Neural crest cell (in vitro differentiated cells): ENCODE measurements at places on chromosomes 6 and 20. TPM values are rescaled to one million over a fixed set of nuclear protein-coding genes. Genes with fewer than 3 reads are reported as not detected.

DNA sequence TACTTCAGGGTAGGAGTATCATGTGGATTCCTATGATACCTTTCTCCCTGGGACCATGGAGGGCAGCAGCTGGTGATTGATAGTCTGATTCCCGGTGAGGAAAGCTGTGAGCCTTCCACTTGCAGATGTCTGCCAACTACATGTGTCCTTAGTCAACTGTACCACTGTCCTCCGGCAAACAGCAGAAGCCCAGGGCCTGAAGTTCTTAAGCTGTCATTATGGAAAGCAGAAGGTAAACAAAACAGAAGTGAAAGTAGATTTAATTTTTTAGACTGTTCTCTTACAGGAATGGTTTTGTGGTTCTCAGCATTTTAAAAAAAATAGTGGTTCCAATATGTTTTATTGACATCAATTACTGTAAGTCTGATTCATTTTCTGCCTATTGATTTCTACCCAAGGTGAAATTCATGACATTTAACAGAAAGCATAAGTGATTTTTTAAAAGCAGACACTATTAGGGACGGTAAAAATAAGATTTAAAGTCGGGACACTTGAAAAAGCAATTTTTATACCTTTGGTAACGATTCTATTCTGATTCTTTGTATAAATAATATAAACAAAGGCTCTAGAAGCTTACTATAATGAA is 36.6 kb downstream of the PTPN1 start:
- no peak overlapping the region for H3K4me3 ChIP-seq
- H3K36me3 ChIP-seq: no peaks in the 10 kb centered on the region
- H3K27me3 ChIP-seq: no peaks in the 10 kb centered on the region
- H3K4me1 ChIP-seq: no peaks in the 10 kb centered on the region

DNA sequence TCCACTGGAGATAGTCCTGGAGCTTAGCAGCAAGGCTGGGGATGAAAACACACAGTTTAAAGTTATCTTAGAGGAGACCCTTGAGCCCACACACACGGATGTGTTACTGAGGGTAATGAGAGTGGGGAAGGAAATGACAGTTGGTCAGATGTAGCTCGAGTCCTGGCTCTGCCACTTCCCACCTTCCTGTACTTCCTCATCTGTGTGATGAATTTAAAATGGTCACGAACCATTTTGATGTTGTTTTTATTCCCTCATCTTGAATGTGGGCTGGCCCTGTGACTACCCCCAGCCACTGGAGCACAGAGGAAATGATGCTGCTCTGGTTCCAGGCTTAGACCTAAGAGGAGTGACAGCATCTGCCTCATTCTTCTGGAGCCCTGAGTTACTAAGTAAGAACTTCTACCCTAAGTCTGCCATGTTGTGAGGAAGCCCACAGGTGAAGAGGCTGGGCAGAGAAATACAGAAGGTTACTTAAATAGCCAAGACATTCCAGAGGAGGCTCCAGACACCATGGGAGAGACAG is 141.2 kb downstream of the NRN1 start:
- no peaks in the 10 kb centered on the region for H3K27me3 ChIP-seq
- no peak overlapping the region for H3K4me3 ChIP-seq
- no peak for DNase-seq
- peaks cover 14% of the 10 kb centered on the region for H3K4me1 ChIP-seq

DNA sequence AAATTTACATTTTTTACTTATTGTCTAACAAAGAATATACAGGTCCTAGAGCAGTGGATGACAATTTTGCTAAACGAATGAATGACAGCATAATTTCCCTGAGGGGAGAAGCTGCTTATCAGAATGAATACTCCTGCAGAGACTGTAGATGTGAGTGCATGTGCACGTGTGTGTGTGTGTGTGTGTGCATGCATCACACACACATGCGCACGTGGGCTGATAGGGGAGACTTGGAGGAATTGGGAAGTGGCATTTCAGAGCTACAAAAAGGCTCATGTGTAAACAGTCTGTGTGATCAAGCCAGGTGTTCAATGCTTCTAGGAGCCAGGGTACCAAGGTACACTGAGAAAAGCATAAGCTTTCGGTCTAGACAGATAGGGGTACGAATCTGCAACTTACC is 93.5 kb upstream of the SASH1 start:
- no peak overlapping the region for H3K4me3 ChIP-seq
- no peak overlapping the region for H3K27ac ChIP-seq
- peaks cover 47% of the 10 kb centered on the region for H3K4me1 ChIP-seq
- no peaks in the 10 kb centered on the region for H3K27me3 ChIP-seq
- DNase-seq: no peak

- peak overlapping the region; percentile 73 for H3K4me3 ChIP-seq
- no peak overlapping the region for H3K27ac ChIP-seq
- DNase-seq: no peak
- H3K36me3 ChIP-seq: no peaks in the 10 kb centered on the region
Observed at GRCh38 chr20:50188879-50189680, 1.6 kb upstream of the CEBPB start.

DNA sequence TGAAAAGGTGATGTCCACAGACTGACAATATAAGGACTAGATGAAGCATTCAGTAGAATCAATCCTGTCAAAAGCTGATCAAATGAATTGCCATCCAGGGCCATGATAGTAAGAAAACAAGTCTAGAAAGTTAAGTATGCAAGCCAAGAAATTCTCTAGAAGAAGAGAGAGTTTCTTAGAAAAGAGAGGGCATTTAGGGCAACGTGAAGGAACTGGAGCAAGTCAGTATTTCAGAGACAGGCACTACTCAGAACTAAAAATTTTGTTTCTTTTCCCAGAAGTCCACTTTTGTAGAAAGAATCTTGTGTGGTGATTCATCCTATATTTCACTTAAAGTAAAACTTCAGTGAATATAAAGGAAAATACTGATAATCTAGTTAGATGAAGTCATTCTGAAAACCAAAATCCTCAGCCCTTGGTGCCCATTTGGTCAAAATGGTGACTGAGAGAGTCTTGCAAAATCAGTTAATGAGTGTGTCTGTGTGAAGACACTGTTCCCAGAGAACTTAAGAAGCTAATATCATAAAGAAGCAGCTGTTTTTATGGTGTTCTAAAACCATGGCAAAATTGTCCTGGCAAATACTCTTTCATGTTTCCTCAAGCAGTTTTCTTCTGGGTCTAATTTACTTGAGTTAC is 82.2 kb downstream of the COL19A1 start:
- H3K4me3 ChIP-seq: no peak overlapping the region
- H3K4me1 ChIP-seq: no peaks in the 10 kb centered on the region
- H3K27ac ChIP-seq: no peak overlapping the region

DNA sequence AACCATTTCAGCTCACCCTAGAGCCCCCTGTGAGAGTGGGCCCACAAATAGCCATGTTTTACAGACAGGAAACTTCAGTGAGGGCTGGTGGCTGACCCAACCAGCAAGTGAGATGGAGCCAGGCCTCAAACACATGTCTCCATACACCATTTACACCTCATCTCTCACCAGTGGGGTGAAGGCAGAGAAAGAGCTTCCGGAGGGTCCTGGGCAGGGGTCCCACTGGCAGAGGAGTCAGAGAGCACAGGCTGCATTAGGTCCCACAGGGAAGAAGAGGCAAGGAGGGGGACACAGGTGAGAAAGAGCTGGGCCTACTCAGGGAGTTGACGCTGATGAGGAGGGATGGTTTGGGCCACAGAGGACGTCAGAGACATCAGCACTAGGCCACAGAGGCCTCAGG is 172.6 kb downstream of the VEGFA start:
- H3K27me3 ChIP-seq: no peaks in the 10 kb centered on the region
- DNase-seq: no peak

- H3K27ac ChIP-seq: no peak overlapping the region
- H3K36me3 ChIP-seq: no peaks in the 10 kb centered on the region
- peaks cover 14% of the 10 kb centered on the region for H3K4me1 ChIP-seq
- no peak overlapping the region for H3K4me3 ChIP-seq
- DNase-seq: no peak
Observed at GRCh38 chr6:33762713-33763112, 16.0 kb upstream of the IP6K3 start.

DNA sequence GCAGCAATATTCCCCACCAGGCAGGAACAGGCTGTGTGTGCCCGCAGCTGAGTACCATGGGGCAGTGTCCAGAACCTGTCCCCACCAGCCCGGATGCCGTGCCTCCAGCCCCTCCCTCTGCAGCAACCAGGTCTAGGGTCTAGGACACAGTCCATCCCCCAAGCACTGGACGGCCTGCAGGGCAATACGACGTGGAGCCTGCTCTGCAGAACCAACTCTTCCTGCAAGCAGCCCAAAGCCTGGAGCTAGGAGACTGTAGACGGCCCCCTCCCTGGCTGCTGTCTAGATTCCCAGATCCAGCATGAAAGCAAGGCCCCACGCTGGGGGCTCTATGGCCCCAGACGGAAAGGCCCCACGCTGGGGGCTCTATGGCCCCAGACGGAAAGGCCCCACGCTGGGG is 128.2 kb upstream of the AFDN start:
- peaks cover 35% of the 10 kb centered on the region for H3K4me1 ChIP-seq
- H3K27me3 ChIP-seq: peaks cover 13% of the 10 kb centered on the region
- no peaks in the 10 kb centered on the region for H3K36me3 ChIP-seq
- DNase-seq: no peak

GRCh38 chr6:158514176-158514575 is 45.7 kb upstream of the TMEM181 start:
- peaks cover 9% of the 10 kb centered on the region for H3K36me3 ChIP-seq
- DNase-seq: no peak
- H3K4me1 ChIP-seq: peaks cover 14% of the 10 kb centered on the region

- DNase-seq: no peak
- peaks cover 6% of the 10 kb centered on the region for H3K4me1 ChIP-seq
- peaks cover 3% of the 10 kb centered on the region for H3K27me3 ChIP-seq
Observed at GRCh38 chr6:117607511-117607910, 5.2 kb upstream of the GOPC start.

- H3K27ac ChIP-seq: no peak overlapping the region
- peaks cover 27% of the 10 kb centered on the region for H3K4me1 ChIP-seq
- peak; percentile 37 for DNase-seq
- H3K27me3 ChIP-seq: peaks cover 93% of the 10 kb centered on the region
- H3K4me3 ChIP-seq: peak overlapping the region; percentile 75
- H3K36me3 ChIP-seq: no peaks in the 10 kb centered on the region
Observed at GRCh38 chr6:105994591-105995390, 91.3 kb upstream of the PRDM1 start.

GRCh38 chr20:47574616-47575364 is 73.1 kb downstream of the NCOA3 start:
- no peaks in the 10 kb centered on the region for H3K27me3 ChIP-seq
- H3K4me3 ChIP-seq: peak overlapping the region; percentile 36
- H3K27ac ChIP-seq: no peak overlapping the region

- H3K27me3 ChIP-seq: no peaks in the 10 kb centered on the region
- DNase-seq: no peak
- H3K4me1 ChIP-seq: peaks cover 8% of the 10 kb centered on the region
- no peak overlapping the region for H3K4me3 ChIP-seq
- H3K27ac ChIP-seq: no peak overlapping the region
Observed at GRCh38 chr20:12093057-12093796, 175.5 kb downstream of the BTBD3 start.

- H3K4me3 ChIP-seq: no peak overlapping the region
- H3K27me3 ChIP-seq: no peaks in the 10 kb centered on the region
- no peak overlapping the region for H3K27ac ChIP-seq
- H3K4me1 ChIP-seq: peaks cover 11% of the 10 kb centered on the region
- DNase-seq: no peak
Observed at GRCh38 chr6:154500769-154501577, 9.5 kb downstream of the CNKSR3 start.

The RIPOR3 gene
- 0.43 and 0.44 TPM in 2 replicates for total RNA-seq

The FRS3 gene
- 6.8 and 7.1 TPM in 2 replicates for total RNA-seq

The TMEM151B gene
- total RNA-seq: 19.0 and 21.2 TPM in 2 replicates

The SLC22A3 gene
- 0.12 TPM in 1 of 2 replicates, not detected in the other for total RNA-seq

The SERPINB1 gene
- 7.2 and 8.2 TPM in 2 replicates for total RNA-seq
